Activated CD4-positive, CD25-positive, alpha-beta regulatory T cell treated with anti-CD3 and anti-CD28 coated beads, Interleukin-2, amount 50 U/mL, for 72 hours (primary cell): ENCODE measurements at places on chromosomes 1 and 21.

DNA sequence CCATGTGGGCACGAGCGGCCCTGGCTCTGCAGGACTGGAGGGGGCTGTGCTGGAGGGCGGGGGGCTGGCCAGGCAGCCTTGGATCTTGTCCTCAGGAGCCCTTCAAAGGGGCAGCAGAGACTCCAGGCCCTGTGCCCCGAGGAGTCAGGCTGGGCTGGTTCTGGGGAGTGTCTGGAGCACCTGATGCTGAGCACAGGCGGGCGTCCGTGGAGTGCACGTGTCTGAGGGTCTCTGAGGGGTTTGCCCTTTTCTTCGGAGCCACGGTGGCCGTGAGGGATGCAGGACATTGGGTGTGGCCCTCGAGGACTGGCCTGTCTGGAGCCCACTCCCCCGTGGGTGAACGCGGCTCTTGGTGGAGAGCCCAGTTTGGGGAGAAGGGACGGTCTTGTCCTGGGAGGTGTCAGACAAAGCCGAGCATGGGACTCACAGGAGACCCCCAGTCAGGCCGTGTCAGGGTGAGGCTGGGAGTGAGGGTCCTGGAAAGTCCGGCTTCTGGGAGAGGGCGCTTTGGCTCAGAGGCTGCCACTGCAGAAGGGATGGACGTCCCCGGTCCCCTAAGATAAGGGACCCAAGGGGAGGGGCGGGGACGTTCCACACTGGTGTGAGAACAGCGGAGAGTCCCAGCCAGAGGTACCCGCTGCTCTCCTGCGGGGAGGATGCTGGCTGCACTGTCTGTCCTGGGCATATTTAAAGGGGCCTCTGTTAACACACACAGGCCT is 60.8 kb downstream of the COL18A1 start:
- DNase-seq = no peak

DNA sequence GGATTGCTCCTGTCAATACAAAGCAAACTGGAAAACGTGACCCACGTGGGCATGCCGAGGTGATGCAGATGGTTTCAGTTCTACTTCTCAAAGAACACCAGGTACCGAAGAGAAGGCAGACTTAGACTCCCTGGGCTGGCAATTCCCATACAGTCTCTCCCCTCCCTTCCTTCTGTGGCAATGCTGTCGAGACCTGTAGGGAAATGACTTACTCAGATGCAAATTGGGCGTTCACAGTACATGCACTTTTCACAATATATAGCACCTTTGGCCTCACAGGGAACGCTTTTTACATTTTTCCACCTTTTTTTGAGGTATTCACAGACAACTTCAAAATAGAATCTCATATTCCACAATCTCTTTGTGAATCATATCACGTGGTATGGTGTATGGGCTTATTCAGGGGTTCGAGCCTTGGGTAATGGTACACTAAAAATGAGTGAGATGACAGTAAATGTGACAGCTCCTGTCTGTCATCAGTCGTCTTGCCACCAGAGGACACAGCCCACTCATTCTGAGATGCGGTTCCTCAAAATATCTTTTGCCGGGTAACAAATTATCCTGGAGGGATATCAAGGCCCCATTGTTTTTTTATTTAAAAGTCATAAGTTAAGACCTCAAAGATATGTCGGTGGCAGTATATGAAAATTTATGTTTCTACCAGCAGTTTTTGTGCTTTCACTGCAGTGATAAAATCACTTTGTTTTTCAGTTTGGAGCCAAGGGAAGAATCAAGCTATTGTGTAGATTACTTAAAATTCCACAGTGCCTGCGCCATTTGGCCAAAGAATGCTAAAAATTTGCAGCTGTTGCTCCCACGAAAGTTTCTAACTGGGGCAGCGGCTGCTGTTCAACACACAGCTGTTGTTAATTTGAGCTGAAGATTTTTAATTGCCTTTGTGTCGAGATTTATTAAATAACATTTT is 168.4 kb downstream of the ZZZ3 start:
- DNase-seq = no peak

- no peak for DNase-seq
These were observed 54.9 kb upstream of the BACE2 start for GRCh38 chr21:41112740-41113692.

- no peak for DNase-seq
These were observed 146.6 kb upstream of the KRTAP19-8 start for GRCh38 chr21:31184876-31185275.

- DNase-seq = no peak
These were observed 54.3 kb downstream of the CD247 start for GRCh38 chr1:167463875-167464575.

- no peak for DNase-seq
These were observed 5.9 kb downstream of the NRIP1 start for GRCh38 chr21:15058854-15059263.

- DNase-seq = no peak
These were observed 38.0 kb upstream of the PPP2R5A start for GRCh38 chr1:212247179-212247721.

GRCh38 chr1:218364028-218364710 is 19.0 kb downstream of the TGFB2 start:
- no peak for DNase-seq

DNA sequence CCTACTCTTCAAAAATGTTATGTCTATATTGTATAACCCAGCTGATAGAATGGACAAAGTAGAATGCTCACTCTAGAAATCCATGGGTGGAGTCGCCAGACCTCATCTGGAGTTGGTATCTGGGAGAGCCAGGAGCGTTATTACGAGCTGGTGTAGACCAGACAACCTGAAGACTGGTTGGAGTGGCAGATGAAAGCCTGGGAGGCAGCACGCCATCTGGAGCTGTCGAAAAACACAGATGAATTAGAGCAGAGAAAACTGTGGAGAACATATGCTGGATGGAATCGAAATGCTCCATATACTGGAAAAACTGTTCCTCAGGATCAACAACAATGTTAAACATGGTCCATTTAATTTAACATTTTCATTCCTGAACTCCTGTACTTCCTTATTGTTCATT is 333.6 kb downstream of the KCTD3 start:
- DNase-seq = no peak

DNA sequence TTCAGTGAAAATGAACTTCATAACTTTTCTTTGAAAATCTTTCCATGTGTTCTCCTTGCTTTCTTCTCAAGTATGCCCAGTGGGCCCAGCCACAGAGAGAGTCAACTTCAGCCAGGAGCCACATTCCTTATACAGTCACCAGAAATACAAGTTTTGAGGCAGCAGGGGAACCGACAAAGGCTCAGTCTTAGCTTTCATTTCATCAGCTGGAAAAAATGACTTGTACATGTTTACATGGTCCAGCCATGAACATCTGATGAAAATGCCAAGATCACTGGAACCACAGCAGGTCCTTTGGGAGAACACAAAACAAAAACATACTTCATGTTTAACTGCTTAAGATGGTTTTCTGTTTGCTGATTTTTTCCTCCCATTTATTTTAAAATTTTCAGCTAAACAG is 72.5 kb downstream of the SYDE2 start:
- no peak for DNase-seq

DNA sequence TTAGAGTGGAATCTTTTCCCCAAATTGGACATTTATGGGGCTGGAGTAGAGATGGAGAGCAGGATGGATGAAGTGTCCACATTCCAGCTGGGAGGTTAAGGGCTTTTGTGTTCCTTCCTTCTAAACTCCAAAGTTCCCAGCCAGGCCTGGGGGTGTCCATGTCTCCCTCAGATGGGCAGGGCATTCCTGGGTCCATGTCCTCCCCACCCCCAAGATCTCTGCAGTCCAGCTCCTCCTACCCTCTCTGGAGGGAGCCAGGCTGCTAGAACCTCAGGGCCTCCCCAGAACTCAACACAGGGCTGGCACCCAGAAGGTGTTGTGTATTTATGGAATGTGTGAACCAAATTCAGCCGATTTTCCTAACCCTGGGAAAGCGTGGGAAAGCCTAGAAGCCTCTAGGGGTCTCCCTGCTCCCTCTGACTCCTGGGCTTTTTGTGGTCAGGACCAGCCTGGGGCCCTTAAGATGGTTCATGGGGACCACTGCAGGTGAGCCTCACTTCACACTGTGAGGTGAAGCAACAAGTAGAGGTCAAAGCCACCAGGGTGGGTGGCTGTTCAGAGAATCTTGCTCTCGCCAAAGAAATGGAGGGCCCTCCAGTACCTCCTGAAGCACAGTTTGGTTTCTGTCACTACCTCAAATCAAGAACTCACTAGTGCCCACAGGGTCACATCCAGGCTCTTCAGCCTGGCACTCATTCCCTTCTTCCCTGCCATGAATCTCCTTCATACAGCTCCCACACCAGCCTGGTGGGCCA is 54.8 kb downstream of the GLIS1 start:
- DNase-seq = no peak

- no peak for DNase-seq
These were observed 3.5 kb downstream of the PLPP3 start for GRCh38 chr1:56575865-56576264.

DNA sequence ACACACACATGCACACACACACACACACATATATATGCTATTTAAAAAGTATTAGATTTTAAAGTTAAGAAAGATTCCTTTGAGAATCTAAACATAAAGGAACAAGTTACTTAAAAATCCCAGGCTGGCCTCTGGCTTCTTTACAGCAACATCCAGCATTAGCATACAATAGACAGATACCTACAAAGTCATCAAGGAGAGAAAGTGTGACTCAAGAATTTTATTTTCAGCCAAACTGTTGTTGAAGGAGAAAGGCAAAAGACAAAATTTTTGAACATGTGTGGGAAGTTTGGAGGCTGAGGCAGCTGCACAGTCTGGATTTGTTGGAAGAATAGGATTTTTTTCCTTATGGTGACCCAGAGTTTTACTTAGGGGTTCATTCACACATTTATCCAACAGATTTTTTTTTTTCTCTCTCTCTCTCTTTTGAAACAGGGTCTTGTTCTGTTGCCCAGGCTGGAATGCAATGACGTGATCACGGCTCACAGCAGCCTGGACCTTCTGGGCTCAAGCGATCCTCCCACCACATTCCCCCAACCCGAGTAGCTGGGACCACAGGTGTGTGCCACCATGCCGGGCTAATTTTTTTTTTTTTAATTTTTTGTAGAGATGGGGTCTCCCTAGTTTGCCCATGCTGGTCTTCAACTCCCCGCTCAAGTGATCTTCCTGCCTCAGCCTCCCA is 24.0 kb upstream of the SPOCD1 start:
- DNase-seq = no peak

GRCh38 chr1:64107118-64107519 is 96.3 kb upstream of the UBE2U start:
- no peak for DNase-seq

DNA sequence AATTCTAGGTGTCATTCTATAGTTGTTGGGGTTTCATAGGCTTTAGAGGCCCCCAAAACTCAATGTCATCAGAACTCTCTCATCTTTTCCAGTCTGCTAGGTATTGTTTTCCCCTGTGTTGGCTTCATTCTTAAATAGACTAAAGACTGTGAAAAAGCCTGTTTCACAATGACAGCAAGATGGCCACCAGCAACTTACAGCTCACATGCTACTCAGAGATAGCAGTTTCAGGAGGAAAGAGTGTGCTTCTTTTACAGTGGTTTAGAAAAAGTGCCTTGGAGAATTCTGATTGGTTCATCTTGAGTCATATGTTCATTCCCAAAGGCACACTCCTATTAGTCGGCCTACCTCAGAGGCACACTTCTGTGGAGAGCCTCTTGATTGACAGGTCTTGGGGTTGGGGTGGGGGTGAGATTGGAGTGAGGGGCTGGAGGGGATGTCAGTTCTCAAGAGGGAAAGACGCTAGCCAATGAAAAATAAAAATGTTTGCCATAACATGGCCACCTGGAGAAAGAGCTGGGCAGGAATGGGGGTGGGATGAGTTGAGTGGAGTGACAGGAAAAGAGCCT is 8.5 kb downstream of the IL23R start:
- DNase-seq = no peak

DNA sequence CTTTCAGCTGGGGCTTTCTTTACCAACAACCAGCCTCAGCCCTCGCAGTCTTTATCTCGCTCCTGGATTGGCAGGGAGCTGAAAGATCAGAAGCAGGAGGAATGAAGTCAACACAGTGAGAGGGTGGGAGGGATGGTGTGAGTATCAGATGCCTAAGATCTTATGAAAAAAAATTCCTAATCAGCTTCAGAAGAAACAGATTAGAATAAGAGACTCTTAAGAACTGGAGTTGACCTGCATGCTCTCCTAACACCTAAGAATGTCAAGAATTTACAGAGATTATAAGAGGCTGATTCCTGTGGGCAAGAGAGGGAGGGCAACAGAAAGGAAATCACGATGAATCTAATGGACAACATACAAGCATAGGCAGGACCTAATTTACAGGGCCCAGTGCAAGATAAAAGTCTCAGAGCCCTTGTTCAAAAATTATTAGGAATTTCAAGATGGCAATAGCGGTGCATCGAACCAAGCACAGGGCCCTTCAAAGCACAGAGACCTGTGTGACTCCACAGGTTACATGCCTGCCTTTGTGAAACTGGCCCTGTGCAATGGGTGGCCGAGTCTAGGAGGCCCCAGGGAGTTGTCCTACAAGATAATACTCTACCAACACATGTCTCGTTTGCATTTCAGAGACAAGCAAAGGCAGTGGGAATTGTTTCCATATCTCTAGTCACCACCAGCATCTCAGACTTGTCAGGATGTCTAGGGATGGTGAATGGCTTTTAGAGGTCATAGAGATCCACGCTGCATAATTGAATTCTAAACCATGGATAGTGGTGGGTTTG is 65.3 kb upstream of the PPP2R5A start:
- DNase-seq = no peak

DNA sequence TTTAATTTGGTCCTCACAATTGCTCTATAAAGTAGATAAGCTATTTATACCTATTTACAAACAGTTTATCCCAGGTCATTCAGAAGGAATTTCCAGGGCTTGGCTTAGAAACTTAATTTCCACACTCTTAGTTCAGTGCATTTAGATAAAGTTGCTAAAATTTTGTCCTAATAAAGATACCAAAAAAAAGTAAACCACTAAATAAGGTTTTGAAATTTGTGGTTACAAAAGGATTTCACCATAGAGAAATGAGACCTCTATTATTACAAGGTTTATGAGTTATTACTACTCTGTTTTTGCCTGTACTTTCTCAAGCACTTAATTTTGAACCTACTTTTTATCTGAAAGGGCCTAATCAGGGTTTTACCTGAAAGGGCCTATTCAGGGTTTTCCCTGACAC is 22.4 kb downstream of the PTPN22 start:
- DNase-seq = no peak

- no peak for DNase-seq
These were observed 12.7 kb upstream of the AK2 start for GRCh38 chr1:33049371-33049770.

DNA sequence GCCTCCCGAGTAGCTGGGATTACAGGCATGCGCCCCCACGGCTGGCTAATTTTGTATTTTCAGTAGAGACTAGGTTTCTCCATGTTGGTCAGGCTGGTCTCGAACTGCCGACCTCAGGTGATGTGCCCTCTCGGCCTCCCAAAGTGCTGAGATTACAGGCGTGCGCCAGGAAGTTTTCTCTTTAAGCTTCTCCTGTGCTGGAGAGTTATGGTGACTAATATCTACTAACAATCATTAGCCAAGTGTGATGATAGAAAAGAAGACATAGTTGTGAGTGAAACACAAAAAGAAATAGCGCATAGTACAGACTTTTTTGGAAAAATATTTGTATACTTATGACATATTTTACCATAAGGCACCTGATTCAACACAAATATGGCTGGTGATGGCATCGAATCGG is 56.5 kb downstream of the SETD4 start:
- DNase-seq = no peak

- DNase-seq = no peak
These were observed 3.7 kb upstream of the HP1BP3 start for GRCh38 chr1:20790785-20791184.
